Tongue (tissue), 3 donors: ENCODE measurements at places on chromosomes 7 and 10.
A peak's percentile ranks its signal among the peaks of the same experiment; 100 is the strongest.

DNA sequence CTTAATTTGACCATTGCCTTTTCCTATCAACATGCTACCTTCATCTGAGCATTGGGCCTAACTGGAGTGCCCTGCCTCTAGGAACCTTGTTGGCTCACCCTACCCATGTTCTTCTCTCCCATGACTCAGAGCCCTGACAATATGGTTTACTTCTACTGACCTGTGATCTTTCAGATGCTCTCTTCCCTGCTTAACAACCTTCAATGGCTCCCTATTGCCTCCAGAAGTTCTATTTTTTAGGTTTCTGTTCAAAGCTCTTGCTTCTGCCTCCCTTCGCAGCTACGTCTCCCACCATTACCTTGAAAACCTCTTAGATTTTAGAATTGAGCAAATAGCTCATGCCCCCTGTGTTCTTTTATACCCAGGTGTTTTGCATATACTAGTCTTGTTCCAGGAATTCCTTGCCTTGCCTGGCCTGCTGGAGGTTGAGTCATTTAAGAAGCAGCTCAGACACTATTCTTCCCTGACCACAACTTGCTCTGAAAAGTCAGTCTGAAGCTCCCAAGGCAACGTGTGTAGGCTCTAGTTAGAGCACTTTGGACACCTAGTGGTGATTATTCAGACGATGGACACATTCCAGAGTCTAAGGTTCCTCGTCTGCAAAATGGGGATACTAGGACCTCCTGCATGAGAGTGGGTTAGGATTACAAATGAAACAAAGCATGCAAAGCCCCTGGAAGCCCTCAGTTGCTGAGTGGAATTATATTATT, 64.4 kb upstream of the EMX2 start:
- DNase-seq = peak; percentile 5

GRCh38 chr7:137656227-137656849, 190.4 kb downstream of the DGKI start:
- DNase-seq = peak; percentile 88

DNA sequence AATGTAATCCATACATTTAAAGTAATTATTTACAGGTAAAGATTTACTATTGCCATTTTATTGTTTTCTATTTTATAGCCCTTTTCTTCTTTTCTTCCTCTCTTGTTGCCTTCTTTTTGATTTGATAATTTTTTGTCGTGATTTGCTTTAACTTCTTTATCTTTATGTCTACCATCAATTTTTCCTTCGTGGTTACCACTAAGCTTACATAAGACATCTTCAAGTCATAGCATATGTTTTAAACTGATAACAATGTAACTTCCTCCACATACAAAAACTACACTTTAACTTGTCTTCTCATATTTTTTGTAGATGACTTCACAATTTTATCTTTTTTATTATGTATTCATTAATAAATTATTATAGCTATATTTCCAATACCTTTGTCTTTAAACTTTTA, 316.6 kb downstream of the PLXDC2 start:
- DNase-seq = no peak

DNA sequence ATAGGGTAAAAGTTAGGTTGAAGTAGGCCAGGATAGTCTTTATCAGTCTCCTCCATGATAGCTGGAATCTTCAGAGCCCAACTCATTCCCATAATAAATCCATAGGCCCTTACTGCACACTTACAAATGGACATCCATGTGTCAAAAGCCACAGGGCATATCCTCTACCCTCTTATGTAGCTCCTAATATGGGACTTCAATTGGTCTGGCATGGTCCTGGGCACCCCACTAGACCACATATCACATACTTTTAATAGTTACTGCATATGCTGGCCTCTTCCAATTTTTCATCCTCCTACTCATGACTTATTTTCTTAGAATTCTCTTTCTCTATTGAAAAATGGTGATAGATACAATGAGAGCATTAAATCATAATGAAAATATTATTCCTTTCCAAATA, 169.3 kb downstream of the MAGI2 start:
- no peak for DNase-seq

- DNase-seq = peak; percentile 47
Measured at GRCh38 chr10:4240608-4241197, 455.7 kb upstream of the KLF6 start.

DNA sequence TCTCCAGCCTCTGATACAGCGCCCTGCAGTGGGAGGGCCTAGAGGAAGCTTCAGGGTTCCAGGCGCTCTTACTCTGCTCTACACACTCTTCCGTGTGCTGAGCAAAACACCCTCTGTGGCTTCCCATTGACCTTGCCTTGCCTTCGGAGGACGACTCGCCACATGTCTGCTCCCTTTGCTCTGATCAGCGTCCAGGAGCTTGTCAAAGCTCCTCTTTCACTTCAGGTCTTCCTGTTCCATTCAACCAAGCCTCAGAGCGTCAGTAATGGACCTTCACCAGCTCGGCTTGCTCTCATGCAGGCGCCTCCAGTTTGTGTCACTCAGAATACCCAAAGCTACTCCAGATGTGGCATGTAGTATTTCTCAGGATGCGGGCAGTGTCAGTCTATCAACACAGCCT, 173.9 kb downstream of the ARID5B start:
- no peak for DNase-seq

- no peak for DNase-seq
Measured at GRCh38 chr10:58996063-58996462, 180.4 kb upstream of the PHYHIPL start.

DNA sequence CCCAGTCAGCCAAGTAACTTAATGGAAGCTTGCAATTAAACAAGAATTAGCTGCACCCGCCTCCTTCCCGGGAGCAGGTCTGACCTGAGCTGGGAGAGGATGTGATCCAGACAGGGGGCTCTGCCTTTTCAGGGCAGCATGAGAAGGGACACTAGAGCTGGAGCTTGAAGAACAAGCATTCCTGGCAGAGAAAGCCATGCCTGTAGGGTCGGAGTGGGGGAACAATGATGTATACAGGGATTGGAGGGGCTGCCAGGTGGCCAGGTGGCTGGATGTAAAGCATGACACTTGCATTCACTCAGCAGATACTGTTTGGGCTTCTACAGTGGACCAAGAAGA, 112.5 kb downstream of the GRK5 start:
- DNase-seq = no peak

DNA sequence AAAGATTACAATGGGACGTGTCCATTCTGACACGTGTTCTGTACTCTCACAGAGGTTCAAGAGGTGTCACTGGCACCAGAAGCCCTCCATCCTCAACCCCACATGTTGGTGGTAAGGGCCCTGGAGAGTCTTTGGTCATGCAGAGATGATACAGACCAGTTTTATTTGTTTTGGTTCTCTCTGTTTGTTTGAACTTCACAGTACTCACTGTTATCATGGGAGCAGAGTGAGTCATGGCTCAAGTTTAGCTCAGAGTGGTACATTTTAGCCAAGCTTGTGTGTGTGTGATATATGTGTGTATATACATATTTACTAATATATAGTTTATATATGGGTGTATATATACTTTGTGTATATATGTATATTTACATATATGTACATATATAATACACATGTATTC, 935.6 kb downstream of the GRID1 start:
- DNase-seq = no peak

DNA sequence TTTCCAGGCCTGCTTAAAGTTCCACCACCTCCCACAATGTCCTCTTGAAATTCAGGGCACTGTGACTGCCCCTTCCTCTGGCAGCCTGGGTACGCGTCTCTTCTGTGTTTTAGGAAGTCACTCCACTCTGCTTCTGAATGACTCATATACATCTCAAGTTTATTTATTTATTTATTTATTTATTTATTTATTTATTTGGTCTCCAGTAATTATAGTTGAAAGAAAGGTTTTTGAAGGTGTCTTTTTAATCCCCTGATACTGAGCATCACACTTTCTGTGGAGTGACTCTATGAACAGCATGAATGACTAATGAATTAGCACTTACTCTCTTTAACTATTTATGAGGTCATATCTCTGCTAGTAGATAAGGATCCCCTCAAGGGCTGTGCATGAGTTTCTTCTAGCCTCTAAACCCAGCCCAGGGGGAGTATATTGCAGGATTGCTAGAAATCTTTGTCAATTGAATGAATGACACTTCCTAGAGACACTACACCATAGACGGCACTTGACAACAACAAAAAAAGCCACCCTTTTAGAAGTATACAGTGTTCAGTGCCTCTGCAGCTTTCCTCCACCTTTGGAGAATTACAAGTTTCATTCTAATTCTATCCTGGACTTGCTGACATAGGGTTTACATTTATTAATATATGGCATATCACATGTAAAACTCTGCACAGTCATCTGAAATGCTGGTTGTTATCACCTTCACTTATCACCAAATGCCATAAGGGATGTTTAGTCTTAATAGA, 2.1 kb downstream of the MACC1 start:
- no peak for DNase-seq

GRCh38 chr7:102006695-102007094, 189.3 kb downstream of the CUX1 start:
- no peak for DNase-seq

DNA sequence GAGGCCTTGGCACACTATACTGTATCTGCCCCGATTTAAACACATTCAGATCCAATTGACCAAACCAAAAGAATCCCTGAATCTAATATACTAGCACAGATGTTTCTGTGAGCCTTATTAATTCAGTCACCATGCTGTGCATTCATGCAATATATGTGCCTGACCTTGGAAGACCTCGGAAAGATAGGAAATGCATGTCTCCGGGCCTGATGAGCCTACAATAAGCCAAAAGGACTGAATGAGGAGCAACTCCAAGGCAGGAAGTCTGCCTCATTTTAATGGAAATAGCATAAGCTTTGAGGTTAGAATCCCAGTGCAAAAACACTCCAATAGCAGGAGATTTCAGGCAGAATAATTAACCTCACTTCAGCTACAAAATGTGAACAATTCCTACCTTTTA, 316.7 kb downstream of the LRRTM3 start:
- no peak for DNase-seq

- no peak for DNase-seq
Measured at GRCh38 chr7:90777886-90778285, 181.8 kb downstream of the CDK14 start.

- DNase-seq = no peak
Measured at GRCh38 chr10:46062723-46063428, 16.8 kb upstream of the MSMB start.

DNA sequence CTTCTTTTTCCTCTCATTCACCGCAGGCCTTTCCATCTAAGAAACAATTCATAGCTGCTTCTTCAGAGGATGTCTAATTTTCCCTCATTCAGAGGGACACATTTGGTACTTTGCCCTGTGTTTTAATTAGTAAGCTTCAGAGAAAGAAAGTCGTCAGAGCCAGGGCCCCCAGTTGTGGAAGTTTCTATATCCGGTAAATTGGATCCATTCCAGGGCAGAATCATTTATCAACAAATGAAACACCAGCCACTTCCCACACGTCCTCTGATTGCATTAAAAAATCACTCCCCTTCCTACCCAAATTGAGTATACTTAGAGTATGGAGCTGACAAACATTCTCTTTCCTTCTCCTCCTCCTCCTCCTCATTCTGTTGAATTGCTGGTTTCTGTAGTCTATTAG, 205.8 kb upstream of the HDAC9 start:
- no peak for DNase-seq

DNA sequence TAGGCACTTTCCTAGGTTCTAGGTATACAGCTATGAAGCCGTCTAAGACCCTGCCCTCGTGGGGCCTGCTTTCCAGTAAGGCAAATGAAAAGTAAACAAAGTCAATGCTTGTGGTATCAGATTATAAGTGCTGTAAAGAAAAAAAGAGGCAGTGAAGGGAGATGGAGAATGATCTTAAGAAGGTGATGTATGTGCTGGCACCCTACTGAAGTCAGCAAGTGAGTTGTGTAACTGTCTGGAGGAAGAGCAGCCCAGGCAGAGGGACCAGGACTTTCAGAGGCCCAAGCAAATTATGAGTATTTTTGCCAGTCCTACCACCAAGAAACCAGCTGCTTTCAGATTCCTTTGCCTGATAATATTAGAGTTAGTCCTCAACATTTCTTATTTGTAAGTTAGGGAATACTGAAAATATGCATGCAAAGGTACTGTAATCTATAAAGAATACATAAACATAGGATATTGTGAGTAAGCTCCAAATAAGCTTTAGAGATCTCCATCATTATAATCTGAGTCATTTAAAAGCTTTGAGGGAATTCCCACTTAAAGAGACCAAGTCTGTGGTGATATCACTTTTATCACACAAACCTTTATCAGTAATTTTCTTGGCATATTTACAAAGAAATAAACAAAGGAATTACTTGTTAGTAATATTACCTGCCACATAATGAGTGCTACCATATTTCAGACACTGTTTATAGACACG, 329.2 kb upstream of the LRGUK start:
- DNase-seq = no peak

DNA sequence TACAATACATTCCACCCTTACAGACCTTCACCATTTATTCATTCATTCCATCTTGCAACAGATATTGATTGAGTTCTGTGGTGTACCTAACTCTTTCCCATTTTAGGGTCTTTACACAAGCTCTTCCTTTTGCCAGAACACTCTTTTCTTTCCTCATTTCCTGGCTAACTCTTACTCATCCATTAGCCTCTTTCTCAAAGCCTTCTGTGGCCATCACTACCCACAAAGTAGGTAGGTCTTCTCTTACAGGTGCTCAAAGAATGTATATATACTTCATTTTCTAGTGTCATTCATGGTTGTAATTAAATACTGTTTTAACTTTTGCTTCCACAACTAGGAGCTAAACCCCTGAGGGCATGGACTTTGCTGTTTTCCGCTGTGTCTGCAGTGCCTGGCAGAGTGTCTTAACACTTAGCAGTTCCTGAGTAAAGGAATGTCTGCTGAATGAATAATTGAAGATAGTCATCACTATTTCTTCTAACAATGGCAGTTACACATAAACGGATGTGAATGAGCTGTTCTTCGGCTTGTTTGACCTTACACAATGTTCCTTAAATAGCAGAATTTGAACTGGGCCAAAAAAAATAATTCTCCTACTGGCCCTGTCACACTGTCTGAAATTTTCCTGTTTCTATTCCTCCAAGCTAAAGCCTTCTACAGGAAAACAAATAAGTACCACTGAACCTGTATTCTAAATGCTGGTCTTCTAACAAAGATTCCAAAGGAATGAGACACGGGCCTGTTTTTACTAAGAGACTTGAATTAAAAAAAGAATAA, 15.1 kb downstream of the BCAP29 start:
- no peak for DNase-seq

DNA sequence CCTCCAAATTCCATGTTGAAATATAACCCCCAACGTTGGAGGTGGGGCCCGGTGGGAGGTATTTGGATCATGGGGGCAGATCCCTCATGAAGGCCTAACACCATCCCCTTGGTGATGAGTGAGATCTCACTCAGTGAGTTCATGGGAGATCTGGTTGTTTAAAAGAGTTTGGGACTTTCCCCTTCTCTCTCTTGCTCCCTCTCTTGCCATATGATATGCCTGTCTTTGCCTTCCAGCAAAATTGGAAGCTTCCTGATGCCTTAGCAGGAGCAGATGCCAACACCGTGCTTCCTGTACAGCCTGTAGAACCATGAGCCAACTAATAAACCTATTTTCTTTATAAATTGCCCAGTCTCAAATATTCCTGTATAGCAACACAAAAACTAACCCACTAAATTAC, 55.7 kb upstream of the CDK1 start:
- no peak for DNase-seq
